ENCODE measurements at places on chromosomes 5 and 9. TPM values are rescaled to one million over a fixed set of nuclear protein-coding genes. Genes with fewer than 3 reads are reported as not detected.
A peak's percentile ranks its signal among the peaks of the same experiment; 100 is the strongest.

GRCh38 chr9:68974431-68974830 is 39.5 kb downstream of the PRKACG start:
- no peak for DNase-seq
- H3K36me3 ChIP-seq, result no peaks in the 10 kb centered on the region
- peak overlapping the region; percentile 79 for H3K27ac ChIP-seq

DNA sequence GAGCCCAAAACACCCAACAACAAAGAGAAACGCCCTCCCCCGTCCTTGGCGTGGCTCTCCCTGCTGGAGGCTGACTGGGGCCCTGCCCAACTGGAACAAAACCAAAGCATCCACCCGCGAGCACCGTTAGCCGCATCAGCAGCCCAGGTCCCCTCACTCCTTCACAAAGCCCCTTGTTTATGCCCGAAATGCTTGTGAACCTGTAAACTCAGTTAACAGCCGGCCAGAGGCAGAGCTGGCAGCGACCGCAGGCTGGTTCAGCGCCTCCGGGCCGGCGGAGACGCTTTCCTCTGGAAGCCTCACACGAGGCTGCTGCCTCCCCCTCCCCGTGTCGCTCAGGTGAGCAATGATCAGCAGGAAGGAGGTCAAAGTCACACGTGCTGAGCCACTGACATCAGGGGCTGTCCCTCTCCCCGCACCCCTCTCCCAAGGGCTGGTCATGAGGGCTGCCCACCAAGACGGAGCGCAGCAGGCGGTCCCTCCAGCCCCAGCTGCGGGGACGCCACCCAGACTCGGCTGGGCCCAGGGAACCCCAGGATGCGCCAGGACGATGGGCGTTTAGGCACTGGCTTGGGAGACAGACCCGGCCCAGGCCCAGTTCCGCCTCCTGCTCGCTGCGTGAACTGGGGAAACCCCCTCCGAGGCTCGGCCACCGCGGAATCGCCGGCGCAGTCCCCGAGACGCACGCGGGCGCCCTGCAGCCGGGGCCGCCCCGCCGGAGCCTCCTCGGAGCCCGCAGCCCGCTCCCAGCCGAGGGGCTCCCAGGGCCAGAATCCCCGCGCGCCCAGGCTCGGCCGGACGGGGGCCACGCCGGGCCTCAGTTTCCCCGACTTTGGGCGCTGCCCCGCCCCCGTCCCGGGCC is 563 bp downstream of the SNAPC4 start:
- no peak for DNase-seq
- H3K36me3 ChIP-seq, result peaks cover 45% of the 10 kb centered on the region
- peak overlapping the region; percentile 72 for H3K27ac ChIP-seq
- no peaks in the 10 kb centered on the region for H3K27me3 ChIP-seq
- H3K4me3 ChIP-seq, result peak overlapping the region; percentile 88

- no peaks in the 10 kb centered on the region for H3K27me3 ChIP-seq
- peak within 1 kb of the TSS; percentile 86 for H3K27ac ChIP-seq
- H3K4me3 ChIP-seq, result no peak within 1 kb of the TSS
Observed at GRCh38 chr9:68540712-68541535, at the start of gene TMEM252. TMEM252 (minus strand) TSS chr9:68540883; CDS start chr9:68540814, 69 bp downstream.

GRCh38 chr5:141697586-141697985 is 15.6 kb upstream of the ARAP3 start:
- no peak for DNase-seq
- peaks cover 48% of the 10 kb centered on the region for H3K27me3 ChIP-seq
- H3K27ac ChIP-seq, result no peak overlapping the region
- no peaks in the 10 kb centered on the region for H3K36me3 ChIP-seq
- no peak overlapping the region for H3K4me3 ChIP-seq

GRCh38 chr5:125054146-125054545 is 307.7 kb upstream of the ZNF608 start:
- no peak overlapping the region for H3K27ac ChIP-seq
- no peak overlapping the region for H3K4me3 ChIP-seq
- no peaks in the 10 kb centered on the region for H3K36me3 ChIP-seq
- H3K4me1 ChIP-seq, result peaks cover 22% of the 10 kb centered on the region
- no peaks in the 10 kb centered on the region for H3K27me3 ChIP-seq

DNA sequence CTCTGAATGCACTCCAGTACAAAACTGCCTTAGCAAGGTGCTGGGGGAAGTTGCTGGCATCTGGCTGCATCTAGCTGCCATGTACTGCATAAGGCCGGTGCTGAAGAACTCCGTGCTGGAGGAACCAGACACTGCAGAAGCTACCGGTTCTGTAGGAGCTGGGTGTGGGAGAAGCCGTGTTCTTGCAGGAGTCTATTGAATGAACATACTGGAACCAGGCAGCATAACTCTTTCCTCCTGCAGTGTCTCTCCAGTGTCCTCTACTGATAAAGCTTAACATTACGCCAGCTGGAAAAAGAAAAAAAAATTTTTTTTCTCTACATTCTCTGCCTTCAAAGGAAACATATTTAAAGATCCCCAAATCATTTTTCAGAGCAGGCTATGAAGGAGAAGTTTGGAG is 38.5 kb downstream of the VPS13A start:
- peaks cover 49% of the 10 kb centered on the region for H3K36me3 ChIP-seq
- no peak overlapping the region for H3K27ac ChIP-seq
- H3K27me3 ChIP-seq, result no peaks in the 10 kb centered on the region
- no peak overlapping the region for H3K4me3 ChIP-seq

DNA sequence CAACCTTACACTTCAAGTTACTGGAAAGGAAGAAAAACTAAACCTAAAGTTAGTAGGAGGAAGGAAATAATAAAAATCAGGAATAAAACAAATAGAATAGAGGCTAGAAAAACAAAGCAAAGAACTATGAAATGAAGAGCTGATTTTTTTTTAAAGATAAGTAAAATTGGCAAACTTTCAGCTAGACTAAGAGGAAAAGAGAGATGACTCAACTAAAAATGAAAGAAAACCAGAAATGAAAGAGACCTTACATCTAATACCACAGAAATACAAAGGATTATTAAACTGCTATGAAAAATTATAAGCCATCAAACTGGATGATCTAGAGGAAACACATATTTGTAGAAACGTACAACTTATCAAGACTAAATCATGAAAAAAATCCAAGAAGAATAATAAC is 60.0 kb downstream of the PRRC1 start:
- no peak overlapping the region for H3K4me3 ChIP-seq
- H3K27me3 ChIP-seq, result no peaks in the 10 kb centered on the region
- no peak for DNase-seq
- no peaks in the 10 kb centered on the region for H3K36me3 ChIP-seq
- no peaks in the 10 kb centered on the region for H3K4me1 ChIP-seq

GRCh38 chr5:137561608-137562007 is 62.5 kb upstream of the SPOCK1 start:
- H3K36me3 ChIP-seq, result no peaks in the 10 kb centered on the region
- H3K4me3 ChIP-seq, result no peak overlapping the region
- DNase-seq, result no peak
- peaks cover 35% of the 10 kb centered on the region for H3K4me1 ChIP-seq
- no peak overlapping the region for H3K27ac ChIP-seq

Gene NMUR2
- total RNA-seq, result not detected

- no peak overlapping the region for H3K27ac ChIP-seq
- H3K4me1 ChIP-seq, result peaks cover 48% of the 10 kb centered on the region
- no peaks in the 10 kb centered on the region for H3K27me3 ChIP-seq
- peaks cover 47% of the 10 kb centered on the region for H3K36me3 ChIP-seq
- no peak for DNase-seq
Observed at GRCh38 chr9:5787759-5788302, 45.1 kb downstream of the ERMP1 start.

Gene ACSL6
- total RNA-seq, result 2.7 TPM

Gene CLIC3
- total RNA-seq, result 1.6 TPM

- peak overlapping the region; percentile 37 for H3K27ac ChIP-seq
- peaks cover 41% of the 10 kb centered on the region for H3K4me1 ChIP-seq
- H3K4me3 ChIP-seq, result no peak overlapping the region
- DNase-seq, result no peak
- H3K27me3 ChIP-seq, result no peaks in the 10 kb centered on the region
Observed at GRCh38 chr9:124839612-124840299, 13.5 kb upstream of the WDR38 start.

DNA sequence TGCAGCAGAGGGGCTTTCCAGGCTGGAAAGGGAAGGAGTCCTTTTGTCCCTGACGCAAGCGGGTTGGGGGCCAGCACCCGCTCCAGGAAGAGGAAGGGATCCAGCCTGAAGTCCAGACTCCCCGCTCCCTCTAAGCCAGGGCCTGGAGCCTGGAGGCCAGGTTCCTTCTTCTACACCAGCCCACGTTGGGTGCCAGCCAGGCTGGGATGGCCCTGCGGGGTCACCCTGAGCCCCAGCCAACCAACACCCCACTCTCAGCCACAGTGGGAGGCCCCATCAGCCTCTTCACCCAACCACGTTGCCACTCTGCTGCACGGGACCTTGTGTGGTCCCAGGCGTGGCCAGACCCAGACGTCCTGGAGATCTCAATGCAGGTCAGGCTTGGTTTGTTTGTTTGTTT is 970 bp upstream of the FUT7 start:
- H3K36me3 ChIP-seq, result peaks cover 3% of the 10 kb centered on the region
- peak; percentile 69 for DNase-seq
- peak overlapping the region; percentile 39 for H3K4me3 ChIP-seq
- peak overlapping the region; percentile 48 for H3K27ac ChIP-seq

DNA sequence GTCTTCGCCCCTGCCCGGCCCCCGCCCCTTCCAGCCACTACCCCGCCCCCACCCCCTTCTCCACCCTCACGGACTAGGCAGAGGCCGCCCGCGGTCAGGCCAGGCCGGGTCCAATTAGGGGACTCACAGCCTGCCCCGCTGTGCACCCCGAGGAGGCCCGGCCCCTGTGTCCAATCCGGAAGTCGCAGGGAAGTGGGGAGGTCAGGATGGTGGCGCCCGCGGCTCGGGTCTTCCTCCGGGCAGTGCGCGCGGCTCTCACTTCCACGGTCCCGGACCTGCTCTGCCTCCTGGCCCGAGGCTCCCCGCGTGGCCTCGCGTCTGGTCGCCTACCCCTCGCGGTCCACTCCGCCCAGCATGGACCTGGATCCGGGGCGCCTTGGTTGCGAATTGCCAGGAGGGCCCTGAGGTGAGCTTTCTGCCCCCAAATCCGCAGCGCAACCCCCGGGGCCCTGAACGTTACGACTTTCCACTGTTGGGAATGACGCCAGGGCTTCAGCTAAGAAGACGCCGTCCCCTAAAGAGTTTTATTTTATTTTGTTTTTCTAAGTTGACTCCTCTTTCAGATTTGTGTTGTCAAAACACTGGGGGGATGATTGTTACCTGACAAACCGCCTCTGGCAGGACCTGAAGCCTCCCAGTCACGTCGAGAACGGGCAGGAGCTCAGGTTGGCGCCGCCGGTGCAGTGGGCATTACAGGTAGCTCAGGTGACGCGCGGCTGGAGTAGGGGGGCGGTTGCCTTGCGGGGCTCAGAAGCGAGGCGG is 763 bp upstream of the IRX2 start:
- no peaks in the 10 kb centered on the region for H3K36me3 ChIP-seq
- H3K4me3 ChIP-seq, result peak overlapping the region; percentile 59
- H3K4me1 ChIP-seq, result peaks cover 66% of the 10 kb centered on the region
- peaks cover 98% of the 10 kb centered on the region for H3K27me3 ChIP-seq

Gene PIP5K1B
- total RNA-seq, result 71.9 TPM

DNA sequence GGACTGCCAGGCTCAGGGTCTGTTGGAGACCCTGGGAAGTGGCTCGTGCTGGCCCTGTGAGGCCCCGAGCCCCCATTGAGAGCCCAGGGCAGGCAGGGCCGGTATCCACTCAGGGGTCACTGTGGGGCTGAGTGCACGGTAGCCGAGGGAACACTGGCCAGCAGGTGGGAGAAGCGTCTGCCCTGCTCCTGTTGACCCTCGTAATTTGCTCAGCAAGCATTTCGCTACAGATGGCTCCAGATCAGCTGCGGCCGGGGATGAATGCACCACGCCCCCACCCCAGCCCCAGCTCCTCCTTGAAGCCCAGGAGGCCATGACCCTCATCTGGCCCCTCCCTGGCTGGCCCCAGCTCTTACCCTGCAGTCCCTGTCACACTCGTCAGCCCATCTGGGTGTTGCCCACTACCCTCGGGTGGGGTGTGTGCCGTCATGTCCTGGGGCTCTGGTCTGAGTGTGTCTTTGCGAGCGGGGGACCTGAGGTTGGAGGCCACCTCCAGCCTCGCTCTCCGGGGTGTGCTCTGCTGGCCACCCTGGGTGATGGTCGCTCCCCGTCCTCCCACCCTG is 6.1 kb upstream of the NRARP start:
- H3K27ac ChIP-seq, result no peak overlapping the region
- DNase-seq, result no peak
- H3K27me3 ChIP-seq, result peaks cover 37% of the 10 kb centered on the region
- no peaks in the 10 kb centered on the region for H3K36me3 ChIP-seq
- peaks cover 45% of the 10 kb centered on the region for H3K4me1 ChIP-seq

- no peaks in the 10 kb centered on the region for H3K36me3 ChIP-seq
- H3K27me3 ChIP-seq, result no peaks in the 10 kb centered on the region
- no peak overlapping the region for H3K27ac ChIP-seq
- DNase-seq, result no peak
- H3K4me1 ChIP-seq, result peaks cover 4% of the 10 kb centered on the region
- H3K4me3 ChIP-seq, result no peak overlapping the region
Observed at GRCh38 chr5:89484962-89485361, 602.0 kb upstream of the MEF2C start.

- DNase-seq, result no peak
- H3K36me3 ChIP-seq, result no peaks in the 10 kb centered on the region
- no peak overlapping the region for H3K4me3 ChIP-seq
- no peaks in the 10 kb centered on the region for H3K27me3 ChIP-seq
Observed at GRCh38 chr5:95668728-95669127, 14.1 kb downstream of the SPATA9 start.

Gene INSL6
- total RNA-seq, result not detected

DNA sequence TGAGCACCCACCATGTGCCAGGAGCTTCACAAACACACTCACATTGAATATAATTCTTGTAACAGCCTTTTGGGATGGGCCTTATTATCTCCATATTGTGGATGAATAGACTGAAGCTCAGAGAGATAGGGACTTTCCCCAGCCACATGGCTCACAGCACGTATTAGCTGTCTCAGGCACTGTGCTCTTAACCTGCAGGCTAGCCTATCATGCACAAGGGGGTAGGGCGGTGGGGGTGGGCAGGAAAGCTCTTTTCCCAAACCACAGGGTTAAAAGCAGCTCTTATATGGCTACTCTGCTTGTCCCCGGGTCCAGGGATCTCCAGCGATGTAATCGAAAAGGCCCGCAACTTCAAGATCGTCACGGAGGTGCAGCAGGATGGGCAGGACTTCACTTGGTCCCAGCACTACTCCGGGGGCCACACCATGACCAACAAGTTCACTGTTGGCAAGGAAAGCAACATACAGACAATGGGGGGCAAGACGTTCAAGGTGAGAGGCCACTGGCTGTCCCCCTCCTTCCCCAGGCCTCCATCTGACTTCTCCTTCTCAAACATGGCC is 2.6 kb downstream of the FABP6 start:
- no peaks in the 10 kb centered on the region for H3K27me3 ChIP-seq
- no peak for DNase-seq
- peaks cover 5% of the 10 kb centered on the region for H3K4me1 ChIP-seq
- H3K27ac ChIP-seq, result no peak overlapping the region
- H3K36me3 ChIP-seq, result no peaks in the 10 kb centered on the region
- H3K4me3 ChIP-seq, result no peak overlapping the region

Gene CDX1
- total RNA-seq, result not detected

- H3K36me3 ChIP-seq, result no peaks in the 10 kb centered on the region
- no peak overlapping the region for H3K4me3 ChIP-seq
- DNase-seq, result no peak
Observed at GRCh38 chr5:125530833-125531615, 784.6 kb upstream of the ZNF608 start.
